Activated naive CD8-positive, alpha-beta T cell treated with anti-CD3 and anti-CD28 coated beads for 36 hours (primary cell): ENCODE measurements at places on chromosomes 3 and 15.

GRCh38 chr15:76286271-76286879, 24.9 kb downstream of the ETFA start:
- DNase-seq, result no peak

GRCh38 chr15:100775581-100776185, 103.9 kb upstream of the ALDH1A3 start:
- DNase-seq, result no peak

GRCh38 chr3:184239221-184239620, 9.5 kb downstream of the ALG3 start:
- no peak for DNase-seq

DNA sequence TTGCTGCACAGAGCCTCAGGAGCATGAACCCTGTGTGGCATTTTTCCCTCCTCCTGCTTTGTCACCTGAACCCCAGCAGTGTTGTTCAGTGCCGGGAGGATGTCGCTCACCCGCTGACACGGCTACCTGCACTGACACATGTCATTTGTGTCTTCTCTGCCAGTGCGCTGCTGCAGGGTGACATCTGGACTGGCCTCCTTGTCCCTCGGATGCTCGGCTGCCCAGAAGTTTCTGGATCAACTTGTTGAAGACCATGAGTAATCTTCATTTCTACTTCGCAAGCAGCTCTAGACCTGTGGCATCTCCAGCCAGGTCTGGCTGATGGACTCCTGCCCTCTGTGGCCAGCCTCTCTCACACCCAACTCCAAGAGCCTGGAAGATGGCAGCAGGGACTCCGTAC, 311.1 kb upstream of the C2CD4B start:
- DNase-seq, result no peak

- DNase-seq, result no peak
These were observed 247.7 kb downstream of the UBE2E2 start for GRCh38 chr3:23450806-23451205.
